ENCODE measurements at places on chromosomes 13 and 19.

- no peak for DNase-seq
Observed at GRCh38 chr13:32212421-32212820, 102.7 kb downstream of the ZAR1L start.

DNA sequence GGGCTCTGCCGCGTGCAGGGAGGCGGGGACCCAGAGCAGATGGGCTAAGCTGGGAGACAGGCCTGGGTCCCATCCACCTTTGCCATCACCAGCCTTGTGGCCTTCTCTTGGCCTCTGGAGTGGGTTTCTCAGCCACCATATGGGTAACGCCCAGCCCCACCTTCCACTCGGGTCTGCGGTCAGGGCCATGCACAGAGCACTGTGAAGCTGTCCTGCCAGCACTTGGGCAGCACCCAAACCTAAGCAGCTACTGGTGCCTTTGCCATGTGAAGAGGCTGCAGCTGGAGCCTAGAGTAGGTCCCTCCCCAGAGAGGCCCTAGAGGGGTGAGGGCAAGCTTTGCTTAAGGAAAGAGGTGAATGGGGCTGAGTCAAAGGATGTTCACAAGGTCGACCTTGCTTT is 24.1 kb upstream of the NPAS1 start:
- DNase-seq, result no peak

DNA sequence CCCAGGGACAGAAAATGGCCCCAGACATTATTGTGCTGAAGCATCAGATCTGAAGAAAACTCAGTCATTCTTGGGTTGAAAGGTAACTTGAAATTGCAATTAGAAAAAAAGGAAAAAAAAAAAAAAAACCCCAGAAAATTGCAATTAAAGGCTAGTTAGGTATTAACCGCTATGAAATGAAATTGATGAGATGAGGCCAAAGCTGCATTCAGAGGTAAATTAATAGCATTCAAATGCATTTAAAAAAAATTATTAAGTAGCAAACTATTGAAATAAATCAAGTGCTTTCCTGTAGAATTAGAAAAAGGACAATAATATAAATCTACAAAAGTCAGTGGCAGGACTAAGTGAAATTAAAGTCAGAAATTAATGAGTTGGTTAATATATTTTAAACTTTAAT is 6.4 kb downstream of the PGLS start:
- no peak for DNase-seq

DNA sequence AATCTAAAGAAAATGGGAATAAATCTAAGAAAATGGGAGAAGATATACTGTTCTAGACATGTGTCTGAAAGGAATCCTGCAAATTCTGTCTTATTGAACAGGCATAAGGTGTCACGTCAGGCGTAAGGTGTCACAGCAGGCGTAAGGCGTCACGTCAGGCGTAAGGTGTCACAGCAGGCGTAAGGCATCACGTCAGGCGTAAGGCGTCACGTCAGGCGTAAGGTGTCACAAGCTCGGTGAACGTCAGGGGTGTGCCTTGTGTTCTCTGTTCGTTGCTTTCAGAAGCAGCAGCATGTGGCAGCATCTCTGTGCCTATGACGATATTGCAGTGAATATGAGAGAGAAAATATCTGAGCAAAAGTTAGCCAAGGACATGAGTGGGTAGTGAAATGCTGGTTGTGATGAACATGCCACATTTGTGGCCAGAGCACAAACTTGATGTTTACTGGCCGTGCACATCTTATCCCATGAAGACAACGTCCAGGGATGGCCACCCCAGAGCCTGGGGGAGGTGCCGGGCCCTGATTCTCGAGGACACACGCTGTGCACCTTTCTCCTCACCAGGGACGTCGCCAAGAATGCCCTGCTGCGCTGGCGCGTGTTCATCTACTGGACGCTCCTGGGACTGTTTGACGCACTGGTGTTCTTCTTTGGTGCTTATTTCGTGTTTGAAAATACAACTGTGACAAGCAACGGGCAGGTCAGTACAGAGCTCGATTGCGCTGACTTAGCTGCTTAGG is 107.0 kb upstream of the MCF2L start:
- no peak for DNase-seq

GRCh38 chr19:47619763-47620162 is 10.8 kb downstream of the BICRA start:
- DNase-seq, result no peak

- no peak for DNase-seq
Observed at GRCh38 chr13:26219726-26220125, 2.4 kb downstream of the RNF6 start.

- no peak for DNase-seq
Observed at GRCh38 chr13:110397436-110398115, 90.5 kb downstream of the COL4A2 start.

- DNase-seq, result peak; percentile 78
Observed at GRCh38 chr19:485583-486236, 10.6 kb upstream of the MADCAM1 start.

DNA sequence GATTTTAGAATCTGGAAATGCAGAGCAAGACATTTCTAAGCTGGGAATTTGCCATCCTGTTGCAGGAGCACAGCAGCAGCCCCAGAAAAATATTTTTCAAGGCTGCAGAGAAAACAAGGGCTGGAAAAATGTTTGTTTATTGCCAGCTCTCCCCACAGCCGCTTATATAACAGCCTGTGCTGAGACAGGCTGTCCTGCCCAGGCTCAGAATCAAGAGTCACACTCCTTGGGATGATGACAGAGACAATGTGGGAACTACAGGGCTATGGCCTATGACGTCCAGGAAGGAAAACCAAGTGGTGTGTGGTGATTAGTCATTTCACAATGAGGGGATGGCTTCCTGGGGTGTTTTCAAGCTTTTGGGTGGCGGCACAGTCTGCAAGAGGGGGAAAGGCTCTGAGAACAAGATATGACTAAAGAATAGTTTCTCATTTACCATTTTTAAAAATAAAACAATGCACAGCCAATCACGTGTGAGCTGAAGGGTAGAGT is 136.3 kb upstream of the SERP2 start:
- DNase-seq, result no peak

GRCh38 chr19:14265290-14266036 is 59.5 kb upstream of the ADGRL1 start:
- no peak for DNase-seq

DNA sequence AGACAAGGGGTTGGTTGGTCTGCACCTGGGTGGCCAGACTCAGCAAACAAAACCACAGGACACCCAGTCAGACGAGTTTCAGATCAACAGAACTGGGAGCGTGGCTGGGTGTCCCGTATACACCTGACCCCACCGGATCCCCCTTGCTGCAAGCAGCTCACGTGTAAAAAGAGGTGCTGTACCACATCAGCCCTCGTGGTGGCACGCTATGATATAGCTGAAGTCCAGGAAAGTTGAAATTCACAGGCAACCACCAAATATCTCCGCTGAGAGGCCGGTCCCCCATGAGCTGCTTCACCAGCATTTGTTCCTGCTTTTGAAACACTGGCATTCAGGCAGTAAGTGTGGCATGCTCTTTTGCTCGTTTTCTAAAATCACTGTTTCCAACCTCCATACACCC is 92.3 kb downstream of the TUBA3C start:
- DNase-seq, result no peak

DNA sequence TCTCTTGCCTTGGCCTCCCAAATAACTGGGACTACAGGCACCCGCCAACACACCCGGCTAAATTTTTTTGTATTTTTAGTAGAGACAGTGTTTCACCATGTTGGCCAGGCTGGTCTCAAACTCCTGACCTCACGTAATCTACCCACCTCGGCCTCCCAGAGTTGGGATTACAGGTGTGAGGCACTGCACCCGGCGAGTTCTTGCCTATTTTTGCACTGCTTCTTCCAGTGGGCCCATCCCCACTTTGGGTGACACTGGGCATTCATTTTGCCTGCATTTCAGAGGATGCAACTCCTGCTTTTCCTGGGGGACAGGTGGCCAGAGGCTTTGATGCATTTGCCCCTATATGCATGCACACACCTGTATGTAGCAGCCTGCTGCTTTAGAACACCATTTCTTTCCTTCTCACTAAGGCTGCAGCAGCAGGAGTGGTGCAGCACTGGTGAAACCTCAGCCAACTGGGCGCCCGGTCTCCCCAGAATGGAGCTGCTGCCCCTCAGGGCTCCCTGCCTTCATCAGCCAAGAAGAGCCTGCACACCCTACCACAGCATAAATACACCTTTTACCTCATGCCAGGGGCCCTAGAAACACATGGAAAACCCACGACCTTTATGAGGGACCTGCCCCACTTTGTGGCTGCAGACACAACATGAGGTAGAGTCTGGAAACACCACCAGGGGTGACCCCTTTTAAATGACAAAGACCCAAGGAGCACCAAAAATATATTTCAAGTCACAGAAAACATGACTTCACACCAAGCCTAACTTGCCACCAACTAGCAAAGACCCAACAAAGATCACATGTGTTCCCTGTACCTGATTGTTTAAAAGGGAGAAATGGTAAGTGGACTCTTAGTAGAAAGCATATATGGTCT is 36.8 kb upstream of the POP4 start:
- no peak for DNase-seq

DNA sequence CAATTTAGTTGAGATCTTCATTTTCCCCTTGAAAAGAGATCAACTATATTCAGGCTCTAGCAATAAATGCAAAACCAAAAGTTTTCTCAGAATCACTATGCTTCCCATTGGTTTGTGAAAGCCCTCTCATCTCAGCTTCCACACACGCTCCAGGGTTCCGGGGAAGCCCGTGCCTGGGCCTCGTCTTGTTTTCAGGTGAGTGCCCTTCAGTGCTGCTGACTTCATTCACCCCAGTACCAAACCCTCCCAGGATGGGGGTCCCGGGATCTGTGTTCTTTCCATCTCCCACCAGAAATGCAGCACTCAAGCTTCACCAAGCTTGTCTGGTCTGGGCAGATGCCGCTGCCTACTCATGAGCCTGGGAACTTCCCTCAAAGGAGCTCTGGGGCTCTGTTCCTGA is 97.7 kb downstream of the TEX29 start:
- DNase-seq, result no peak

DNA sequence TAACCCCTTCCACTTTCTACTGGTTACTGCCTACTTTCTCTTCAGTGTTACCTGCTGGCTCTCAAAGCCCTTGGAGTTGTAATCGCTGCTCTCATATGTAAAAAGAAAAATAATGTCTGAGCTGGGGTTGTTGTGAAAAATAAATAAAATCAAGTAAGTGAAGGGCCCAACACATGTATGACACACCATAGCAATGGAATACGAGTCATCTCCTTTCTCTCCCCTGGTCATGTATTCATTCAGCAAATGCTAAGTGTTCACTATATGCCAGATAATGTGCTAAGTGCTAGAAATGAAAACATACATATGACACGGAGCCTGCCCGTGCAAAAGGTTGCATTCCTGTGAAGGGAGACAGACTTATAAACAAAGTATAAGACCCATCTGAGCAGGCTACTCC is 535.0 kb downstream of the RFC3 start:
- no peak for DNase-seq

DNA sequence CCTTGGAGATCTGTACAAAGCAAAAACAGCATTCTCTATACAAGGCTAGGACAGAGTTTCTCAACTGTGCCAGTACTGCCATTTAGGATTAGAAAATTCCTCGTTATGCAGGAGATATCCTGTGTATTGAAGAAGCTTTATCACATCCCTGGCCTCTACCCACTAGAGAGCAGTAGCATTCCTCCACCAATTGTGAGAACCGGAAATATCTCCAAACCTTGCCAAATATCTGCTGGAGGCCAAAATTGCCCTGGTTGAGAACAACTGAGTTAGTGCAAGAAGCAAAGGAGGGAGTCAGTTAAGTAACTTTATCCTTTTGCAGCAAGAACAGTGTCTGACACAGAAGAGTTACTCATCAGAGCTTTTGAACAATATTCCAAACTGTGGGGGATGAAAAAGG is 16.2 kb upstream of the FREM2 start:
- DNase-seq, result no peak

DNA sequence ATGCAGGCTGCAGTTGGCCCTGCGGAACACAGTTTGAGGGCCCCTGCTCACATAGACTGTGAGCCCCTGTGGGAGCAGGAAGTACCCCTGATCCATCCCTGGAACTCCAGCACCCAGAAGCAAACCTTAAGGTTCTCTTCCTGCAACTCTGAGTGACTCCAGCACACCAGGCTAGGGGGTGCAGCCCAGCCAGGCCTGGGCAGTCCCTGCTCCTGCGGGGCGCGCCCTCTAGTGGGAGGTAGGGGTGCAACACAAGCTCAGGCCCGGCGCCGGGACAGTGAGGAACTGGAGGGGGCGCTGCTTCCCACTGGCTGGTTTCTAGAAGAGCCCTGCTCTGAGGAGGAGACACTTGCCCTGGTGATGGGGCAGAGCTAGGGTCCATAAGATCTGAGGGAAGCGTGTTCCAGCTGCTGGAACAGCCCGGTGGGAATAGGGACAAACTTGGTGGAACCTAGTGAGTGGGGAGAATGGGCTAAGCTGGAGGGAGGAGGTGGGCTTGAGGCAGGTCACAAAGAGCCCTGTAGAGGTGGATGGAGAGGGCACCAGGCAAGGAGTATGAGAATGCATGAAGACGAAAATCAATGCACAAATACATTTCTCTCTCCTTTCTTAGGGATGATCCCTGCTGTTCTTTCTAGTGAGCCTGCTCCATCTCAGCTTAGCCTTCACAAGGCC is 5.0 kb downstream of the ZSCAN5A start:
- DNase-seq, result peak; percentile 3

GRCh38 chr19:49368711-49369358 is 5.2 kb downstream of the DKKL1 start:
- no peak for DNase-seq

GRCh38 chr19:5627395-5627904 is 4.6 kb downstream of the SAFB start:
- DNase-seq, result no peak
